ENCODE measurements at places on chromosomes 7 and 10.
A peak's percentile ranks its signal among the peaks of the same experiment; 100 is the strongest.

DNA sequence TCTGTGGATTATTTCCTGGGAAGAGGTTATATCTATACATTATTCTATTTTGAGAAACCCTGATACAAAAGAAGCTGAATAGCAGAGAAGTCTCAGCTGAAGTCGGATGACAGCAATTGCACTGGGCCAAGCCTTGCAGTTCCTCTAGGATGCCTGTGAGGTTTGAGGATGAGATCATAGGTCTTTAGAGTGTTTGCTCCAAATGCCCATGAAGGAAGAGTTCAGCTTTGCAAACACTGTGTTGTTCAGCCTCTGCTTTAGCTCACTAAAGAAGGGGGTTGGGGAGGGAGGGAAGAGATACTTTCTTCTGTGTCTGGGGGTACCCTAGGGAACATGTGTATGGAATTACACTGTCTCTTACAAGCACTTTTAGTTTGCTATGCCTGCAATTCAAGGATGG is 282.5 kb upstream of the NRP1 start:
- DNase-seq, result no peak

GRCh38 chr7:159000859-159001435 is 143.7 kb downstream of the VIPR2 start:
- no peak for DNase-seq

- no peak for DNase-seq
Observed at GRCh38 chr10:116774728-116775151, 32.4 kb upstream of the HSPA12A start.

- DNase-seq, result no peak
Observed at GRCh38 chr7:117673367-117673766, 193.5 kb downstream of the CFTR start.

DNA sequence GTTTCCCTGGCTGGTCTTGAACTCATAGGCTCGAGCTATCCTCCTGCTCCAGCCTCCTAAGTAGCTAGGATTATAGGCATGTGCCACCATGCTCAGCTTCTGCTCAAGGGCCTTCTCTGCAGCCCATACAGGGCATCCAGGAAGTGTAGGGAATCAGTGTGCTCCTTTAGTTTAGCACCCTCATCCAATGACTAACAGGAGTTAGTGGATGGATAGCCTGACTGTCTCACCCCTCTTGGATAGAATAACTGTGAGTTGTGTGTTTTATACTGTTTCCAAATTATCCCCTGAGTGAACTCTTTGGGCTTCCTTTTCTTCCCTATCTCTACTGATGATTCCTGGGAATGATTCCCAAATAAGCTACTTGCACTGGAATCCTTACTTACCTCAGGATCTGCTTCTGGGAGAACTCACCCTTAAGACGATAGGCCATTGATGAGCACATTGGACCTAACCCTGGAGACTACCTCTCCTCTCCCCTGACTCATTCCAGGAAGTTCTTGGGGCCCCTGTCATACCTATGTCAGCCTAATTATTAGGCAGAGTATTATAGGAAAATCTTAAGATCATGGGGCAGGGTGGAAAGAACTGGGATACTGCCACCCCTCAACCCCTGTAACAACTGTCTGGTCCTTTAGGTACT is 18.5 kb downstream of the STRIP2 start:
- DNase-seq, result no peak

- DNase-seq, result no peak
Observed at GRCh38 chr10:132253092-132253687, 54.6 kb downstream of the STK32C start.

DNA sequence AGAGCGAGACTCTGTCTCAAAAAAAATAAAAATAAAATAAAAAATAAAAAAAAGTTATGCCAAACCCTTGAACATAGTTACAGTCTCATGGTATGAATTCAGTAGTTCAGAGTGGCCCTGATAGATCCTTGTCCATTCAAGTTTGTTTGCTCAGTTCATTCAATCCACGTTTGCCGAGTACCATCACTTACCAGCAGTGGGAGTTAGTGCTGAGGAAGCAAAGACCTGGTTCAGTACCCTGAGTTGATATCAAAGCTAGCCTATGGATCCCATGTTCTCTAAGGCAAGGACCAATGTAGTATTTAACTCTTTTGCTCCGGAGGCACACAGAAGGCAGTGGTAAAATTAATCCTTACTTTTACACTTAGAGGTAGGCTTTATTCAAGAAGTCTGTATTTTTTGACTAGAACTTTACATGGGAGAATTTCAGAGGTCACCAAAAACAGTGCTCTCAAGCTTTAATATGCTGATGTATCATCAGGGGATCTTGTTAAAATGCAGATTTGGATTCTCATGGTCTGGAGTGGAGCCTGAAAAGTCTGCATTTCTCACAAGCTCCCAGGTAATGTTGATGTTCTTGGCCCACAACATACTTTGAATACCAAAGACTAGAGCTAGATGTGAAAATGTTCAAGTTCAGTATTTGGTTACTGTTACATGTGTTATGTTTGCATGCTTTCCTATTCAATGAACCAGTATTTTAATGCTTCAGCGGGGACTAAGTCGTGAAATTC is 38.1 kb upstream of the HBP1 start:
- no peak for DNase-seq

DNA sequence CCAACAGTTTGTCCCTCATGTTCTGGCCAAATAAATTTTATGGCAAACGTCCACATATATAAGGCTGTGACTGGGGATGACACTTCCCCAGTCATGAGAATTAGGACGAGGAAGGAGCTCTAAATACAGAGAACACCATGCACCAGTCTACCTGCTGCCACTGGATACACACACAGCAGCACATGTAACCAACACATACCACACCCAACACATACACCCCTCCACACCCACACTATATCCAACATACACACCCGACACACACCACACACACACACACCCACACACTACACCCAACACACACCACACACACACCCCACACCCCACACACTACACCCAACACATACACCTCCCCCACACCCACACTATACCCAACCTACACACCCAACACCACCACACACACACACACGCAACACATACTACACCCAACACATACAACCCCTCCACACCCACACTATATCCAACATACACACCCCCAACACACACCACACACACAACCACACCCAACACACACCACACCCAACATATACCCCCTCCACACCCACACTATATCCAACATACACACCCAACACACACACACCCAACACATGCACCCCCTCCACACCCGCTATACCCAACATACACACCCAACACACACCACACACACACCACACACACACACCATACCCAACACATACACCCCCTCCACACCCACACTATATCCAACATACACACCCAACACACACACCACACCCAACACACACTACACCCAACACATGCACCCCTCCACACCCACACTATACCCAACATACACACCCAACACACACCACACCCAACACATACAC is 74.1 kb downstream of the HIPK2 start:
- DNase-seq, result no peak

DNA sequence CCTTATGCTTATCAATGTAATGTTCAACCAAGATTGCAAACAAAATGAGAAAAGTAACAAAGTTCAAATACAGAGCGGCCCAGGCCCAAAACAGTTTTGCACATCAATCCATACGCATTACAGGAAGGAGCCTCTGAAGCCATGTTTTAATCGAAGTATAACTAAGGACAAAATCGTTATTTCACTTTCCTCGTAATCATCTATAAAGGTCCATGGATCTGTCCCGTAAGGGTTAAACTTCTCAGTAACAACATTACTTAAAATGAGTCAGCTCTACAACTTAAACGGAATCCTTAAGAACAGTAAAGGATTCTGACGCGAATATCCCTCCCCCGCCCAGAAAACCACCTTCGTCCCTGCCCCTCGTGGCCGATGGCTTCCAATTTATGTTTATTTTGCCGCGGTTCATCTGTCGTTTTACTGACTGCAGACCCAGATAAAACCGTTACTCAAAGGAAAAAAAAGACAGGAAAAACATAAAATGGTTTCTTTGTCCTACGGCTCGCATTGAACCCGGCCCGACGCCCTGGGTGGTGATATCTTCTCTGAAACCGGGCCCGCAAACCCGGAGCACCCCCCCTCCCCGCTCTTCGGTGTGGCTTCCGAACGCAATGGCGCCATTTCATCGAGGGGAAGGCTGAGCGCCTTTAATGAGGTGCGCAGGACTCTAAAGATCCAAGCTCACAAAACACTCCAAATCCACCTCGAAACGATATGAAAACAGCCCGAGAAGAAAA is 1.1 kb downstream of the HNRNPA2B1 start:
- DNase-seq, result no peak

- no peak for DNase-seq
Observed at GRCh38 chr10:11197266-11197712, 179.6 kb downstream of the CELF2 start.

- DNase-seq, result no peak
Observed at GRCh38 chr7:31134246-31135188, 82.4 kb downstream of the ADCYAP1R1 start.

DNA sequence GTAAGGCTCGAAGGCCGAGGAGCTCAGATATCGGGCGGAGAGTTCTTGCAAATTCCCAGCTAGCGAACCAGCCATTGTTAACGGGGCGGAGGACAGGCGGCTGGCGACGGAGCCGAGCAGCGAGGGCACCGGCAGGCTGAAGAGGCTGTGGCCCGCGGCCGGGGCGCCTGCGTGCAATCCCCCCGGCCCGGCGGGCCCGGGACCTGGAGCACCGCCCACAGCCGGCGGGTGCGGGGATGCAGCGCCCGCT is 4.1 kb downstream of the VAX1 start:
- DNase-seq, result no peak

GRCh38 chr7:45984386-45985295 is 63.6 kb upstream of the IGFBP3 start:
- no peak for DNase-seq

DNA sequence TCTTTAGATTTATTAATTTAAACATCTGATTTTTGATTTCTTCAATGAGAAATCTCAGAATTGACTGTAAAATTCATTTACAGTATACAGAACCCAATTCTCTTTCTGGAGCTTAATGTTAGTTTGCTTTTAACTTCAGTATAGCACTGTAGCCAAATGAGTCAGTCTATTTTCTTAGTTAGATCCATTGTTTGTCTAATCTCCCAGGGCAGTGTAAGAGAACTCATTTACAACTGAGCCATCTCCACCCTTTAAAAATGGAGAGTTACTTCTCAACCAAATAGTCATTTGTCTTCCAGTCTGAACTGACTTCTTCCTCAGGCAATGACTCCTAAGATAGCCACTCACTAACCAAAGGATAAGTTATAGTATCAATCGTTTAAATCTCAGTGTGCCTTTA is 3.0 kb upstream of the WNT2 start:
- no peak for DNase-seq

GRCh38 chr10:35745617-35746403 is 103.7 kb upstream of the FZD8 start:
- DNase-seq, result no peak

GRCh38 chr7:98733036-98733435 is 116.0 kb downstream of the NPTX2 start:
- peak; percentile 20 for DNase-seq

GRCh38 chr7:136205956-136206355 is 228.8 kb upstream of the MTPN start:
- DNase-seq, result no peak

DNA sequence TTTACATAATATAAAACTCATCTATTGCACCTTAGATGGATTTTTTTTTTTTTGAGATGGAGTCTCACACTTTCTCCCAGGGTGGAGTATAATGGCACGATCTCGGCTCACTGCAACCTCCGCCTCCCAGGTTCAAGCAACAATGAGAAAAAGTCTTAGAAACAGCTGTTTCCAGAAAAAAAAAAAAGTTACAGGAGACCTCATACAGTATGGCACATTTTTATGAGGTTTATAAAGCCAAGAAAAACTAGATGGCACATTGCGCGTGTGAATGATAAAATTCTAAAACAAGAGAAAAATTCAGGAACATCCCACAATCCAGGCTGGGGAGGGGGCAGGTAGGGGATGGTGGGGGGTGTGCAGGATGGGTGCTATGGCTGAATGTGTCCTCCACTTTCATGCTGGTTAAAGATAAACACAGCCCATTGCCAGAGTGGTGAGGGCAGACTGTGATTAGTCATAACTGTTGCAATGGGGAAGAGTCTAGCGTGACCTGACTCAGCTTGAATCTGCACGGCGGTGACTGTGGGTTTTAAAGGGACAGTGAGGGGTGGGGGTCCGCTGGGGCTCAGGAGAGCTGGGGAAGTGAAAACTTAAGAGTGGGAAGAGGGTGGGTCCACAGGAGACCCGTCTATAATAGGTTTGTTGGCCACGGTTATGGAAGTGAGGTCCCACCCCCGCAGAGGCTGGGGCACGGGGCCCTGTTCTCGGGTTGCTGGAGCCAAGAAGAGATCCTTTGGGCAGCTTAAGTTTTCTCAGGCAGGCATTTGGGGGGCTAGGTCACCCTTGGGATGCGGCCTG is 11.9 kb upstream of the LRRC27 start:
- no peak for DNase-seq

Data from activated CD8-positive, alpha-beta memory T cell treated with anti-CD3 and anti-CD28 coated beads for 48 hours (primary cell).